ENCODE measurements at places on chromosomes 7 and 10.

DNA sequence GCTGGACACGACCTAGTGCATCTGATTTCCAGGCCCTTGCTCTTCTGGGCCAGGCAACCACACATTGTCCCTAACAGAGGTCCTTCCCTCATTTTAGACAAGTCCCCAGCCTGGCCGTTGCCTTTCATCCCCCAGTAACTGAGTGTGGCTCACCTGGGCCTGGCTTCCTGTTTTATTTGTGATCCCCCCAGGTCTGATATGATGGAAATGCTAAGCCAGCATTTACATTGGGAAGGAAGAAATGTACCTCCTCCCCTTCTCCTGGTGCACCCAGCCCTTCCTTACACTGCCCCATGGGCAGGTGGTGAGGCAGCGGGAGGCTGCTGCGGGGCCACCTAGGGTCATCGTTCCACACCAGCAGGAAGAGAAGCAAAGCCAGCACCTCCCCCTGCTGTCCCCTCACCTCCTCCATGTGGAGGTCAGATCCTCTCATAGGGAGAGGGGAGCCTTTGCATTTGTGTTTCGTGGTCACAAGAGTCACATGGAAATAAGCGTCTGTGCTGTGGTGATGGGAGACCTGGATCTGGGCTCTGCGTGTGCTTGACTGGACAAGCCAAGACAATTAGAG lies 108.8 kb downstream of the GLRX3 start:
- DNase-seq, result no peak

- DNase-seq, result no peak
Observed at GRCh38 chr7:131529179-131529578, 27.2 kb downstream of the PODXL start.

DNA sequence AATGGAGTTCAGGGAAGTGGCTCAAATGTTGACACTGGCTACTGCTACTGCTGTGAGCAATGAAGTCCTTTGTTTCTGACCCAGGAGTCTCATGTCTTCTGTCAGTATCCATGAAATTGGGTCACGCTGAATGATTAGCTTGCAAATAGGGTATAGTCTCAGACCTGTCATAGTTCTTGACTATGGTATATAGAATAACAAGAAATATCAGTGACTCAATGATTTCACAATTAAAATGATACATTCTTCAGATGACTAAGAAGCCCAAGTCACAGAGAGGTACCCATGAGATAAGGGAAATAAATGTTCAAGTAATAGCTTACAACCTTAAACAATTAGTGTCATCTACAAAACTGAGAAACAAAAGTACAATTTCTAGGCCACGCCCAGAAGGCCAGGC lies 89.3 kb downstream of the LYZL2 start:
- DNase-seq, result no peak

DNA sequence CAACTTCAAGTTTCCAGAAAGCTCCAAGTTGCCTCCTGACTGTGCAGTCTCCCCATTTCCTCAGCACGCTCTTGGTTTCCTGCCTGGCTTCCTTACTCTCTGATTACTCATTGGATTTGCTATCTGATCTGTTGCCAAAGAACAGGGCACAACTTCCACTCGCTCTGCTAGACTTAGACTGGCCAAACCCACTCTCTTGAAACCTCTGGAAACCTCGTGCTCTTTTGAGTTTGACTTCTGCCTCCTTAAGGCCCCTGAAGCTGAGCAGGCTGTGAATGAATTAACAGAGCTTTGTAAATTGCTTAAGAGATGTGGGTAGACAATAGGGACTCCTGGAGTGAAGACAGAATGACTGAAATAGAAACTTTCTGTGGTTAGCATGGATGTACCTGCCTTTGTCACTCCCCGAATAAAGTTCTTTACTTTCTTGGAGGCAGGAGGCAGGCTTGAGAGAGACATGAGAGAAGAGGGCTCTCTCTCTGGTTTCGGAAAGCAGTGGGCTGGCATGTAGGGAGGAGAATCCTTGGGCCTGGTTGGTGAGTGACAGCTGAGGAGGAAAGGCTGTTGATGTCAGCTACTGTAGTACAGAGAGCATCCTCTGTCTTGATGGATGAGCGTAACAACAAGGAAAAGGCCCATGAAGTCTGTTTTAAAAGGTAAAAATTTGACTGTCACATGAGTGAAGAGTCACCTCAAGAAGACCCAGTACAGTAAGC lies 70.8 kb downstream of the CHN2 start:
- DNase-seq, result no peak

DNA sequence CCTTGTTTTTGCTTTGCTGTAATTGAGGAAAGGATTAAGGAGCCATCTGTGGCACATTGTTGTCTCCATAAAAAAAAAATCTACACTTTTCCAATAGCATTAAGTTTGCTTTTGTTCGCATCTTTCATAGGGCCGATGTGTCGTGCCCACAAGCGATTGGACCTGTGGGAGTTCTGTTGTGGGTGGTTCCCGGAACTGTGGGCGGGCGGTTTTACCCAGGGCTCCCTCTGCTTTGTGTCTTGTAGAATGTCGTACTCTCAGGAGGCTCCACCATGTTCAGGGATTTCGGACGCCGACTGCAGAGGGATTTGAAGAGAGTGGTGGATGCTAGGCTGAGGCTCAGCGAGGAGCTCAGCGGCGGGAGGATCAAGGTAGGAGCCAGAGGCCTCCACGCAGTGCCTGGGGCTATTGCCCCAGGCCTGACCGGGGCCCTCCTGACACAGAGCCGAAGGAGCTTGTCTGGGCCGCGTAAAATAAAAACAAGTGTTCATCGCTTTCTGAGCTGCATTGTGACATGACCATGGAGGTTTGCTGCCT lies 92.4 kb downstream of the ACTR3B start:
- no peak for DNase-seq

- DNase-seq, result peak; percentile 59
Observed at GRCh38 chr7:3063016-3063753, 19.5 kb upstream of the CARD11 start.

DNA sequence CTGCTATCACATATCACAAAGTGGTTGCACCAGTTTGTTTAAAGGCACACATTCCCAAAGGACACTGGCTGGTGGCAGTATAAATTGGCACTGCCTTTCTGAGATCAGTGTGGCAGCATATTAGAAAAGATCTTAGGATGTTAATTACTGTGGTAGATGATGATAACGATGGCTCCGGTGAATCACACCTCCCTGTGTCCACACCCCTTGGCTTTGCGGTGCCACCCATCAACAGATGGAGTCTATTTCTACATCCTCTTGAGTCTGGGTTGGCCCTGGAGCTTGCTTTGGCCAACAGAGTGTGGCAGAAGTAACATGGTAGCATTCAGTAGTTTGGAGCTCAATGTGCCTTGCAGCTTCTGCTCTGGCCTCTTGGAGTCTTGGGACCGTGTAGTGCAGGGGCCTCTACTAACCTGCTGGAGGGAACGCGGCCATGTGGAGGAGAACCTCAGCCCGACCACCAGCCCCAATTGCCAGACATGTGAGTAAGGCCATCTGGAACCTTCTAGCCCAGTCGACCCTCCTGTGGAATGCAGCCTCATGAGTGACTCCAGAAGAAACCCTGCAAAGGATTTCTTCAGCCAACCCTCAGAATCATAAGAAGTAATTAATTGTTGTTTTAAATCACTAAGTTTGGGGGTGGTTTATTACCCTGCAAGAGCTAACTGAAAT lies 27.2 kb upstream of the PLEKHA1 start:
- no peak for DNase-seq

DNA sequence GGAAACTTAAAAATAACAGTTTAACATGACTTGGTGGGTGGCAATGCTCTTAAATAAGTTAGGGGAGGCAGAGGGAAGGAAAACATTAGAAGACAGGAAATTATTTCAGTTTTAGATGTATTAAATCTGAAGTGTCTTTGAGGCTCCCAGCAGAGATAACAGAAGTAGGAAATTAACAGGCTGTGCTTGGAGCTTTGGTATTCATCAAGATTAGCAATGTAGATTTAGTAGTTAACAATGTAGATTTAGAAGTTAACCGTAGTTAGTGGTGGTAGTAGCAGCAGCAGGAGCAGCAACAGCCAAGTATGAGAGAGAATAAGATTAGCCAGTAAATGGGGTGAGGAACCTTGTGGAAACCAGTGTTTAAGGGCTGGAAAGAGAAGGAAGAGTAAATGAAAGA lies 48.7 kb upstream of the UBN2 start:
- no peak for DNase-seq

GRCh38 chr10:78634389-78634815 lies 434.4 kb upstream of the ZMIZ1 start:
- no peak for DNase-seq

- DNase-seq, result no peak
Observed at GRCh38 chr10:98402478-98402877, 12.5 kb downstream of the PYROXD2 start.

GRCh38 chr7:142376356-142376997 lies 118.6 kb upstream of the PRSS58 start:
- no peak for DNase-seq

DNA sequence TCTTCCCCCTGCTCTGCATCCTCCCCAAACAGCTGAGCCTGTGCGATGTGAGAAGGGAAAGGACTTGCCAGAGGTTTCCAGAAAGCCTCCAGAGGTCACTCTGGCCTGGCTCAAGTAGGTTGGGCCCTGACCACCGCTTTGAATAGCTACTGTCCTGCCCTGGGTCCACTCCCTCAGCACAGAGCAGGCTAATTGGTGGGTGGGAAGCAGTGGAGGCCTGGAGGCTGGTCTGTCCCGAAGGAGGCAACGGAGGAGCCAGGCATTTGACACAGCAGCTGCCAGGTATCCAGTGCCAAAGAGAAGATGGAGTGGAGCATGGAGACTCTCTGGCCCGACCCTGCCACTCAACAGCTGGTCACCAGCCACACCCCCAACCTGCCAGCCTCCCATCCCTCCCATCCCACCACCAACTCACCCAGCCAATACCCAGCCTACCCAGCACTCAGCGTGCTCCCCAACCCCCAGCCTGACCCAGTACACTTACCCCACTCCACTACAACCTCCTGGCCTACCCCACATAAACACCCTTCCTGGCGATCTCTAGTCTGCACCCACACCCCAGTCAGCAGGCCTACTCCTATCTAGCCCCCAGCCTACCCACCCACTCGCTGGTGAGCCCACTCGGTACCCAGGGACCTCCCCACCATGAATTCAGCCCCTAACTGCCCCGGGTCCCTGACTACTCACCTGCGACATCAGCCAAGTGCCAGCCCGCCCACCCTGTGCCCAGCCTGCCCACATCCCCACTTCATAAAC lies 64.6 kb upstream of the COL13A1 start:
- DNase-seq, result no peak

- no peak for DNase-seq
Observed at GRCh38 chr7:51077987-51078370, 238.6 kb downstream of the COBL start.

DNA sequence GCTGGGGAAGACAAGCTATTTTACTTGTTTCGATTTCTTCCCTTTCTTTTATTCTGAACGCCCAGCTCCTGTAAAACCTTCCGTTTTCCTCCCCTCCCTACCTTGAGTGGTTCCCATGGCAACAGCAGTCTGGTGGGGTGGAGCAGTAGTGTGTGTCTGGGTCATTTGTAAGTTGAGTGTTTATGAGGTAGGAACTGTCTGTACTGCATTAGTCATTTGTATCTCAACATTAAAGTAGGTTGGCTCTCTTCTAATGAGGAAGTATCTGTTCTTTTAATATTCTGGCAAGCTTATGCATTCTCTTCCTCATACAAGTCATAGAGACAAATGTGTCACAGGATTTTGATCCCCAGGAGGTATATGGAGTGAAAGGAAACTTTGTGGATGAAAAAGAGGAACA lies 85.3 kb upstream of the CCDC6 start:
- no peak for DNase-seq

DNA sequence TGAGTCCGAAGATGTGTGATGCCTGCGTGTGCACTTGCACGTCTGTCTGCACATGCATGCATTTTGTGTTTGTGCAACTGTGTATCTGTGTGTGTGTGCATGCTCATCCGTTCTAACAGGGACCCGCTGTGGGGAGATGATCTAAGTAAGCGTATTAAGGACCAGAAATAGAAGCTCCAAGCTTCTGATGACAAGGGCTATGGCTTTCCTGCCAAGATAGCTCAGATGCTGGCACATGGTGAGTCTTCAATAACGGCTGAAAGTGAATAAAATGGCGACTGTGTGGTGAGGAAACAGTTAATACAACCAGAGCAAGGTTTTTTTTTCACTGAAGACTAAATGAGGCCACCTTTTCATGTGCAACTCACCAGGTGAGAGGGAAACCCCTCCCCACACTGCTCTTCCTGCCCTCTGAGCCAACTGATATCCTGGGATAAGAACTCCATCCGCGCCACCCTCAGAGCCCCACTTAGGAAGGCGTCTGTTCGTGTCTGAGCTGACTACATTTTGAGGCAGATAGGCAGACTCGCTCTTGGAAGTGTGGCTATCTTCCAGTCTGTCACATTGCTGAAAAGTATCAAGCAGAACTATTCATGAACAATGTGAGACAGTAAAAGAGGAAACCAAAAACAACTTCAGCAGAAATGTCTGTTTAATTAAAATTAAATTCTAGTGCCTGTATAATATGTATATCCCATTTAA lies 47.4 kb upstream of the TCERG1L start:
- DNase-seq, result no peak

DNA sequence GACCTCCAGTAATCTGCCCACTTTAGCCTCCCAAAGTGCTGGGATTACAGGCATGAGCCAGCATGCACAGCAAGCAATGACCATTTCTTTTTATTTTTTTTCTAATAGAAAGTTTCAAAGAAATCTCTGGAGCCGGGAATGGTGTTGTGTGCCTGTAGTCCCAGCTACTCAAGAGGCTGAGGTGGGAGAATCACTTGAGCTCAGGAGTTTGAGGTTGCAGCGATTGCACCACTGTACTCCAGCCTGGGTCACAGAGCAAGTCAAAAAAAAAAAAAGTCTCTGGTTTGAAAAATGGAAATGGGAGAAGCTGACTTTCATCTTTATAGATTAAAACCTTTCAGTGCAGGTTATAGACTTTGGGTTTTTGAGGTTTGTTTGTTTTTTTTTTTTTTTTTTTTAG lies 44.8 kb upstream of the KMT2E start:
- no peak for DNase-seq

DNA sequence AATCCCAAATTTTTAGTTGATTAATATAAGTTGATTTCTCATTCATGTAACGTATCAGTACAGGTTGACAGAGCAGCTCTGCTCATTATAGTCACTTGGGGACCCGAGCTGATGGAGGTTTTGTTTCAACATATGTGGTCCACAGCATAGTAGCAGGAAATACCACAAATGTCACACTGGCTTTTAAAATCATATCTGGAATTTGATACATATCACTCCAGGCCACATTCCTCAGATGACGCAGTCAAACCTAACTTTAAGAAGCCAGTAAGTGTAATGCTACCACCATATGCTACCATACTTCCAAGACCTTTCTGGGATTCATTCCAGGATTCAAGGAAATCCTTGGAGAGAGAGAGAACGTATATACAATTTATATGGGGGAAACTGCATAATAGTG lies 156.3 kb downstream of the PHF14 start:
- DNase-seq, result no peak

Measured in activated T-helper 1 cell treated with anti-CD3 and anti-CD28 coated beads, Interleukin-2, amount 50 U/mL, for 16 hours (primary cell).